ENCODE measurements at places on chromosomes 11 and 22.

DNA sequence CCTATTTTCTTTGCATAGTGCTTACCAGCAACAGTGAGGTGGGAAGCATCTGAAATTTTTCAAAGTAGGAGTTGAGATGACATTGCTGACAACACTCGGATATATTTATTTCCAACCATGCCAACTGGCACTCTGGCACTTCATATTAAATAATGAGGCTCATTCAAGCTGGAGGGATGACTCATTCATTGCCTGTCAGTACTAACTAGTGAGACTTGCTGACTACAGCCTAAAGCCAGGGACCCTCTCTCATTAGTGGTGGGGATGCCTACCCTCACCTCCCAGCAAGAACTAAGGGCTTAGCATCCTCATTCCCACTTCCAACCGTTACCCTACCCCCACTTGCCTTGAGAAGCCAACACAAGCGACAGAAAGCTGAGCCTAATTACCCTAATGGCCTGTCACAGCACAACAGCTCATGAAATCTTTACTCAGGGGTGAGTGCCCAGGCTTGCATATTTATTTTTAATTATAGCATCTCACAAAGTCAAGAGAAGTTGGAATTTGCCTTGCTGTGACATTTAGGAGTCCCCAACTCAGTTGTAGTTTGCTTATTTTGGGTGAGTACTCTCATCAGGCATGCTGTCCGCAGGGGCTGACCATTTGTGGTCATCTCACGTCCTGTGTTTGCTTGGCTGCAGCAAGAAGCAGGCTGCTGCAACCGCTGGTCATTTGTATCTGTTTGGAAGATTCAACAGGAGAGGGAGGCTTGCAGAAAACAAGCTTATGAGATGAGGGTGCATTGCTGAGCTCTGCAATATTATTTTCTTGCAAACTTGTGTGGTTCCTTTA, 181.6 kb upstream of the POU2AF2 start:
- no peak for DNase-seq
- no peak overlapping the region for H3K4me3 ChIP-seq
- H3K36me3 ChIP-seq = no peaks in the 10 kb centered on the region

DNA sequence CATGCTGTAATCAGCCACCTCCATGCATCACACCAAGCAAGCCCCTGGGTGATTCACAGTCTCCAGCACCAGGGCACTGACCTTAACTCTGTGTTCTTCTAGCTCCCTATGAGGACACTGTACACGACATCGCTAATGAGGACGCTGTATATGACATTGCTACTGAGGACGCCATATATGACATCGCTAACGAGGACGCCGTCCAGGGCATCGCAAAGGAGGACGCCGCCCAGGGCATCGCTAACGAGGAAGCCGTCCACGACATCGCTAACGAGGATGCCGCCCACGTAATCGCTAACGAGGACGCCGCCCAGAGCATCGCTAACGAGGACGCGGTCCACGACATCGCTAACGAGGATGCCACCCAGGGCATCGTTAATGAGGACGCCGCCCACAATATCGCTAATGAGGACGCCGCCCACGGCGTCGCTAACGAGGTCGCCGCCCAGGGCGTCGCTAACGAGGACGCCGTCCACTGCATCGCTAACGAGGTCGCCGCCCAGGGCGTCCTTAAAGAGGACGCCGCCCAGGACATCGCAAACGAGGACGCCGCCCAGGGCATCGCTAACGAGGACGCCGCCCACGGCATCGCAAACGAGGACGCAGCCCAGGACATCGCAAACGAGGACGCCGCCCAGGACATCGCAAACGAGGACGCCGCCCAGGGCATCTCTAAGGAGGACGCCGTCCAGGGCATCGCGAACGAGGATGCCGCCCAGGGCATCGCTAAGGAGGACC, 34.5 kb upstream of the DGCR6L start:
- no peaks in the 10 kb centered on the region for H3K36me3 ChIP-seq
- DNase-seq = no peak
- H3K27ac ChIP-seq = no peak overlapping the region
- no peak overlapping the region for H3K4me3 ChIP-seq
- no peaks in the 10 kb centered on the region for H3K4me1 ChIP-seq

- H3K4me1 ChIP-seq = no peaks in the 10 kb centered on the region
- no peak for DNase-seq
- H3K27ac ChIP-seq = no peak overlapping the region
- no peaks in the 10 kb centered on the region for H3K36me3 ChIP-seq
Observed at GRCh38 chr11:15780382-15780781, 576.0 kb downstream of the SOX6 start.

- H3K27me3 ChIP-seq = no peaks in the 10 kb centered on the region
- no peaks in the 10 kb centered on the region for H3K4me1 ChIP-seq
- no peak for DNase-seq
- H3K36me3 ChIP-seq = no peaks in the 10 kb centered on the region
Observed at GRCh38 chr22:41772645-41773044, 27.8 kb upstream of the CCDC134 start.

Measured in right lobe of liver (tissue), 6 donors.